ENCODE measurements at places on chromosomes 7 and 10. TPM values are rescaled to one million over a fixed set of nuclear protein-coding genes. Genes with fewer than 3 reads are reported as not detected.

GRCh38 chr10:26318672-26319071 is 102.1 kb downstream of the GAD2 start:
- no peak for DNase-seq

Gene HOGA1
- 0.49 TPM for polyA plus RNA-seq

GRCh38 chr10:45673074-45673648 is 589 bp upstream of the ZFAND4 start:
- peak; percentile 31 for DNase-seq

Gene ZNF365
- polyA plus RNA-seq, result not detected

DNA sequence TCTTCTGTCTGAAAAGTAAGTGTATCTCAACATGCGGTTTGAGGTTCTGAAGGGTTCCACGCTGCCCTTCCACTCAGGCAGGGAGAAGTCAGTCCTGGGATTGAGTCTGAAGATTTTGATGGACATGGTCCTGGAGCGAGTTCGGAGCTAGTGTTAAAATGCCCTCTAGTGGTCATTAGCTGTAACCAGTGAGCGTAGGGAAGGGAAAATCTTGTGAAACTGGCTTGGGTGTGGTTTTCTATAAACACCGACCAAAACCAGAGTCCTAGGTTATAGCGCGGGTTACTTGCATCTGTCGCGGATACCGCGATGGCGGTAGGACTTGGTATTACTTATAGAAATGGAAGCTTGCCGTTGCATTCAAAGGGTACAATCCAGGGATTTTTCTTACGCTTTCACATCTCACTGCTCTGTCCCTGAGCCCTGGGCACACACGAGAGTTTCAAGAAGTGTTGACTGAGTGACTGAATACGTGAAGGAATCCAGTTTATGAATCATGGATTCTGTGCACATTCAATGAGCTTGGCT is 348.2 kb upstream of the C7orf33 start:
- DNase-seq, result peak; percentile 54

DNA sequence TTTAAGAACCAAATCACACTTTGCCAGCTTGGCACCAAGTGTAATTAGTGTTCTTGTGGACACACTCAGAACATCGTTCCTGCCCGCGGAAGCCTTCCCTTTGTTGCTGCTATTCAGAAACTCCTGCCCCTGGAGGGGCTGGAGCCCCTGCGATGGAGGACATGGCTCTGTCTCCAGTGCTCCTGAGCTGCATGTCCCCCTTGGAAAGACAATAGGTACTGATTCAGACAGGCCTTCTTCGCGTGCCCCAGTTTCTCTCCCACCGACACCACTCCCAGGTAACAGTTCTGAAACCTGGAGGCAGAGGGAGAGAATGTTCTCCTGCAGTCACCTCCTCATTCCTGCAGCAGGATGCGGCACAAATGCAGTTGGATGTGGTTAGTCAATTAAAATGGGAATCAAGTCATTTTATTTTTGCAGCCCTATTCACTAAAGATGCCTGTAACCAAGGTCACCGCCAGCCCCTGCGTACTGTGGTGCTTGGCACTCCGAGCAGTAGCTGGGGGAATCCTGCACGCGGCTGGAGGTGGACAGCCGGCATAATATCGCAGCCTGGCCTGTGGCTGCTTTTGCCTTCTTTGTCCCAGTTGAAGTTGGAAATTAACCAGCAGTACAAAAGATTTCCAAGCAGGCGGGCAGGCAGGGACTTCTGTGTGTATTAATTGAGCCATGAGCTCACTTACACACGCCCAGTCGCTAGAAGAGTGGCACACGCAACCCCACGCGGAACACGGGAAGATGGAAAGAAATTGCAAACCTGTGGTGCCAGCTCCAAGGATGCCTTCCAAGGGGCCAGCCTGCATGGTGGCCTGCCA is 205.7 kb downstream of the EBF3 start:
- DNase-seq, result no peak

- no peak for DNase-seq
These were observed 853.6 kb downstream of the LRMDA start for GRCh38 chr10:76285012-76285411.

Gene OLAH
- not detected for polyA plus RNA-seq

DNA sequence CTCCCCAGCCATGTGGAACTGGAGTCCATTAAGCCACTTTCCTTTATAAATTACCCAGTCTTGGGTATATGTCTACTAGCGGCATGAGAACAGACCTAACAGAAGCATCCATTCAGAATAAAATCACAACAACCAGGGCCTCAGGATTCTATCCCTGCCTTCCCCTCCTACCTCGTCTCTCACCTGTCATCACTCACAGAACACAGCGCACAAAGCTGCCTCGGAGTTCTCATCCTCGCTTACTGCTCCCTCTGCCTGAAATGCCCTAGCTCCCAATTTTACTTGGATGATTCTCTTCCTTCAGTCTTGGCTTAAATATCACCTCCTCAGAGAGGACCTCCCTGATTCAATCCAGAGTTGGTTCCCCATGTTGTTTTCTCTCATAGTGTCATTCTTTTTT is 70.7 kb upstream of the AFAP1L2 start:
- no peak for DNase-seq

DNA sequence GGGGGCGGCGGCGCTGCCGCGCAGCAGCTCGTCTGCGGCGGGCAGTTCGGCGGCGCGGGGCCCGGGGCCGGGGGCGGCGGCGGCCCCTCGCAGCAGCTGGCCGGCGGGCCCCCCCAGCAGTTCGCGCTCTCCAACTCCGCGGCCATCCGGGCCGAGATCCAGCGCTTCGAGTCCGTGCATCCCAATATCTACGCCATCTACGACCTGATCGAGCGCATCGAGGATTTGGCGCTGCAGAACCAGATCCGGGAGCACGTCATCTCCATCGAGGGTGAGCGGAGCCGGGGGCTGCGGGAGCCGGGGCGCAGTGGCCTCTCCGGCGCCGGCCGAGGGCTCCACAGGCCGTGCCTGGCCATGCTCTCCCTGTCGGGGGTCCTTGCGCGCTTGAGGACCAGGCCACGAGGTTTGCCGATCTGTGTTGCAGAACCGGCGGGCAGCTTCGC is 548 bp downstream of the AGAP3 start:
- DNase-seq, result no peak

DNA sequence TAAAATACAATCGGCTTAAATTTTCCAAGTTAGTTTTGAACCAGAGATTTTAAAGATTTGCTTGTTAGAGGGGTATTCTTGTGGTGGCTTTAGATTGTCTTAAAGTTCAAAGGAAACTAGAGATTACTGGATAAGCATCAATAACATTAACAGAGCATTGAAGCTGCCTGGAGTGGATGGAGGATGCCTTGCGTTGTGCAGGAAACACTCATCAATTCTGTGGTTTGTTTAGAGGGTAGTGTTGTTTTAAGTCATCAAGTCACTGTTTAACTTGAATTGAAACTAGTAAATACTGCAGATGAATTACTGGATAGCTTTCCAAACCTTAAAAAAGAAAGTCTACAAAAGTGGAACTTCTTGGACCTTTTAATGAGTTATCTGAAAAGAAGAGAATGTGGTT is 218.6 kb downstream of the CELF2 start:
- DNase-seq, result no peak

DNA sequence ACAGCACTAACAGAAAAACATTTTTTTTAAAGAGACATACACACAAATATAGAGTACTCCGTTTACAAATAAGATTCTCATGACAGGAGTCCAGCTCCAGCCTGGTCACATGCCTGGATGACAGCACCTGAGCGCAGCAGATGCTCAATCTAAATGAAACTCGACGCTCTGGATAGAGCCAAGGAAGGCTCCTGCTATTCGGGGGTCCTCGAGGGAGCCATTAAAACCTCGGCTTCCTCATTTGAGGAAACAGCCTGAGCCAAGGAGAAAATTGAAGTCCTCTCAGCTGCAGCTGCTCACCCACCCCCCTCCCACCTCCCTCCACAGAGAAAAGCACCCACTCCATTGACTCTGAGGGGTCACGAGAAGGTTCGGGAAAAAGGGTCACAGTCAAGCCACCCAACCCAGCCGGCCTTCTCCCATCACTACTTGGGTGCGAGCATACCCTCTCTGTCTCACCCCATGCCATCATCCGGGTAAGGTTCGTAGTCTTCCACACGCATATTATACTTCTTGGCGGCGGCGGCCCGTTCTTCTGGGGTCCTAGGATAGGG is 673 bp downstream of the NDUFB8 start:
- peak; percentile 77 for DNase-seq

Gene MYH16
- 0.08 TPM for polyA plus RNA-seq

Gene FXYD4
- 1.1 TPM for polyA plus RNA-seq

DNA sequence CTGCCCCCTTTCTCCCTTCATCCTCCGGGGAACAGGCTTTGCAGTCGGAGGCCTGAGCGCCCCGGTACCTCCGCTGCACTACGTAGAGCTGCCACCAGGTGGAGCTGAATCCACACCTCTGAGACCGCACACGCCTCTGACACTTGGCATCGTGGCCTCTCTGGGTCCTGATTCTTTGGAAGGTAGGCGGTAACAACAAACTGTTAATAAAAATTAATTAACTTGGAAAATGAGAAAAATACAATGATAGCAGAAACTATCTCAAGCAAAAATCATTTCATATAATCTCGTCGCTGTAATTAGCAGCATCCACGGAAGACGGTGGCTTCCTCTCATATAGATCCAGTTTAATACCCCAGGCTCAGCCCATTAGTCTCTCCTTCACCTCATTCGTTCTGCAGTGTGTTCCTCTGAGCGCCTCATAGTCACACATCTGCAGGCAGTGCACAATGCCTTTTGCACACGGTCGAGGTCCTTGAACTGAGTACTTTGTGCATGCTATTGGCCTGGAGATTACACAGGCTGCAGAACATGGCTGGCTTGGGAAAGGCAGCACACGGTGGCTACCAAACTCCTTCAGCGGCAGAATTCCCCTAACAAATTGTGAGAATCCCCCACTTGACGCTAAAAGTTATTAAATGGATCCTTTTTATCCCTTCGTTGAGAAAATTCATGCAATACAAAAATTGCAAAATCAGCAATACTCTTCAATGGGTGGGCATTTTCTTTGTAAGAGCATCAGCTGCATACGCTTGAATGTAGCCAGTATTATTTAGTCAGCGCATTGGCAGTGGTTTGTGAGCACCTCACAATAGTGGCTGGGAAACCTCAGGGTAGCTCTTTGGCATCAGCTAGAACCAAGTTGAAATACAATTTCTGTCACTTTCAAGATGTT is 18.7 kb downstream of the OR9A2 start:
- DNase-seq, result peak; percentile 76

Gene H2BK1
- polyA plus RNA-seq, result not detected

DNA sequence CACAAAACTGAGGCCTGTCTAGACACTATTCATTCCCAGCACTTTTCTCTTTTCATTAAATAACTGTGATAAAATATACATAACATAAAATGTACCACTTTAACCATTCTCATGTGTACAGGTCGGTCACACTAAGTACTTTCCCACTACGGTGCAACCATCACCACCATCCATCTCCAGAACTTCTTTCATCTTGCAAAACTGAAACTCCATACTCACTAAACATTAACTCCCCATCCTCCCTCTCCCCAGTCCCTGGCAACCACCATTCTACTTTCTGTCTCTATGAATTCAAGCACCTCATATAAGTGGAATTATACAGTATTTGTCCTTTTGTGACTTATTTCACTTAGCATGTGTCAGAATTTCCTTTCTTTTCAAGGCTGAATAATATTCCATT is 53.0 kb downstream of the ARHGAP12 start:
- no peak for DNase-seq

Gene DPP6
- 2.0 TPM for polyA plus RNA-seq

GRCh38 chr10:104297697-104298660 is 29.0 kb downstream of the GSTO2 start:
- DNase-seq, result no peak

Gene CEP55
- 6.0 TPM for polyA plus RNA-seq

- DNase-seq, result no peak
These were observed 45.3 kb upstream of the GTF2I start for GRCh38 chr7:74612015-74612829.

Gene LRRD1
- 0.75 TPM for polyA plus RNA-seq

DNA sequence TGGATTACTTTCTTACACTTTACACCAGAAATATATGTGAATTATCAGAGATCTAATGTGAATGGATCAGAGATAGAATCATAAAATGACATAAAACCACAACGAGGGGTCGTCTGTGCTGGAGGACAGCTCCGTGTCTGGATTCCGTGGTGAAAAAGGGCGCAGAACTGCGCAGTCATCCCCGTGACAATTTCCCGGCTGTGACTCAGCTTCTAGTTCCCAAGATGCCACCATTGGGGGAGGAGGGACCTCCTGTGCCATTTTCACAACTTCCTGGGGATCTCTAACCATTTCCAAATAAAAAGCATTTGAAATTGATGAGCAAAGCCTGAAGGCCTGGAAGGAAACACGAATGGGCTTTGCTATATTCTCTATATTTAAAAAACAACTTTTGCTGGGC is 72.1 kb downstream of the PDGFA start:
- no peak for DNase-seq

GRCh38 chr7:22576612-22577469 is 76.9 kb upstream of the STEAP1B start:
- no peak for DNase-seq

GRCh38 chr7:44120395-44120794 is 3.0 kb downstream of the POLD2 start:
- no peak for DNase-seq

Gene DENND2A
- polyA plus RNA-seq, result 41.2 TPM

DNA sequence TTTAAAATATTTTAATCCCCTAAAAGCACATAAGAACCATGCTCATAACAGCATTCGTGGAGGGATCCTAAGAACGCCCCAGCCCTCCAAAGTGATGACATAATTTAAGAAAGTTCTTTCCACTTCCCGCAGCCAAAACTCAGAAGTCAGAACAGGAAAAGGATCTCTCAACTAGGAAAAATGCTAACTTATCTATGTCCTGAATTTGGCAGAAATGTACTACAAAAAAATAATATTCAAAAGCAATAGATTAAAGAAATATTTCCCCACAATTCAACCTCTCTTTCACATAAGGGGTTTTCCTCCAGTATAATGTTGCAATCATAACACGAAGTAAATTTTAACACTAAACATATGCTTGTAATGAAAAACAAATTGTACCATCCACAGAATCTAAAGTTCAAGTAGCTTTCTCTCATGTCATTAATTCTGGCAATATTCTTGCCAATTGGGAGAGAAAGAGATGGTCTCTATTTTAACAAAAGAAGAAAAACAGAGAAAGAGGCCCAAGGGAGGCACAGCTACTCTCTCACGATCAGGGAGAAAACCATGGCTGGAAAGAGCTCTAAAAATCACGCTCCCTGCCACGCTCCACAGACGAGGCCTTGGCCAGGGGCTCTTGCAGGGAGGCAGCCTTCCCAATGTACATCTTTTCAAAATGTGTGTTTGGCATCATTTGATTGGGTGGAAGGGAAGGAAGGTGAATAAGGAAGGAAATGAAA is 22.9 kb downstream of the ASB13 start:
- peak; percentile 89 for DNase-seq

DNA sequence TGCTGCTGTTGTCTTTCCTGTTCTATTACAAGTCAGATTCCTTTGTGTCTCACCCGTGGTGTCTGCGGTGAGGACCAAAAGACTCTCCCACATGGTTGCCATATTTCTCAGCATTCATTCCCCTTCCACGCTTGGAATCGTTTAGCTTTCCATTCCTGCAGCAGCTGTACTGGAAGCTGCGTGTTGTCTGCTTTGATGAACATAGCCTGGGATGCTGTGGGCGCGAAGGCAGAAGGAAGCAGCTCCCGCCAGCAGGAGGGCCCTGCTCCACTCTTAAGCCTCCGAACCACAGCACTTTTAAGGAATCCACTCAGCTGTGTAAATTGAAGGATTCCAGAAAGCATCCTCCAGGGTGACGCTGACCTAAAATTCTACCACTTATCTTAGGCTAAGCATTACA is 303.6 kb upstream of the PITRM1 start:
- DNase-seq, result no peak

- DNase-seq, result no peak
These were observed 89.9 kb upstream of the PPP1R3A start for GRCh38 chr7:114008696-114009095.

Gene KCNMA1
- 15.2 TPM for polyA plus RNA-seq

GRCh38 chr10:133033742-133034048 is 54.0 kb upstream of the ADGRA1 start:
- DNase-seq, result no peak
